ENCODE measurements at places on chromosomes 7 and 10.

- DNase-seq = no peak
These were observed 31.9 kb downstream of the RSBN1L start for GRCh38 chr7:77727936-77728701.

DNA sequence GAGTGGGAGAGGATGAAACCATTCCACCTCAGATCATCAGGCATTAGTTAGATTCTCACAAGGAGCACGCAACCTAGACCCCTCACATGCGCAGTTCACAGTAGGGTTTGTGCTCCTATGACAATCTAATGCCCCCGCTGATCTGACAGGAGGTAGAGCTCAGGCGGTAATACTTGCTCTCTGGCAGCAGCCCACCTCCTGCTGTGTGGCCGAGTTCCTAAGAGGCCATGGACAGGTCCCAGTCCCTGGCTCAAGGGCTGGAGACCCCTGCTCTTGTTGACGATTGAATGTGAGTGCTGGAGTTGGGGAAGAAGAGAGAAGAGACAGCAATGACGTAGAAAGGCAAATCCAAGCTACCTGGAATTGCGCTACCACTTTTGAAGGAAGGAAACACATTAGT is 267.2 kb downstream of the TFEC start:
- no peak for DNase-seq

DNA sequence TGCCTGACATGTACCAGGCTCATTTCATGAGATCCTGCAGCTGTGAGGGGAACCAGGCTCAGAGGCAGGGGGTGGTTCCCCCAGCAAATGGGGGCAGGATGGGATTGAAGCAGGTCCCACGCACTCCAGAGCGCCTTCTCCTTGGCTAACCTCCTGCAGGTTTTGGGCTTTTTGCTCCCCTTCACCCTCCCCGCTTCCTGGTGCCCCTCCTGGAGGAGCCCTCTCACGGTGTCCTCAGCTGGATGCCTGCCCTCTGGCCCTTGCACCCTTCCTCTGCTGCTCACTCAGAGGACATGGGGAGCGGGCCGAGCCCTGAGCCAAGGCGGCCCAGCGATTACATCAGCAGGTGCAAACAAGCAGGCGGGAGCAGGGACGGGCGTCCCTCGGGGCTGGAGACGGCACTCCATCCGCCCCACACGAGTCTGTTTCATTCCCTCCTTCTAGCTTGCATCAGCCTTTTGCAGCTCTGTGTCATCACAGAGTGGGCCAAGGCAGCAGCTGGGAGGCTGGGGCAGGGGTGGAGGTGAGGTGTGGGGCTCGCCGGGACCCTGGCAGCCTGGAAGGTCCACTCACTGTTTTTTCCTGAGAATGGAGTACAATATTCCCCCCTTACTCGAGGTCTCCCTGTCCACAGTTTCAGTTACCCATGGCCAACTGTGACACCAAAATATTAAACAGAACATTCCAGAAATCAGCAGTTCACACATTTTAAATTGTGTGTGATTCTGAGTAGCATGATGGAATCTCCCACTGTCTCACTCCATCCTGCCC is 52.7 kb upstream of the SLC29A3 start:
- DNase-seq = peak; percentile 74

DNA sequence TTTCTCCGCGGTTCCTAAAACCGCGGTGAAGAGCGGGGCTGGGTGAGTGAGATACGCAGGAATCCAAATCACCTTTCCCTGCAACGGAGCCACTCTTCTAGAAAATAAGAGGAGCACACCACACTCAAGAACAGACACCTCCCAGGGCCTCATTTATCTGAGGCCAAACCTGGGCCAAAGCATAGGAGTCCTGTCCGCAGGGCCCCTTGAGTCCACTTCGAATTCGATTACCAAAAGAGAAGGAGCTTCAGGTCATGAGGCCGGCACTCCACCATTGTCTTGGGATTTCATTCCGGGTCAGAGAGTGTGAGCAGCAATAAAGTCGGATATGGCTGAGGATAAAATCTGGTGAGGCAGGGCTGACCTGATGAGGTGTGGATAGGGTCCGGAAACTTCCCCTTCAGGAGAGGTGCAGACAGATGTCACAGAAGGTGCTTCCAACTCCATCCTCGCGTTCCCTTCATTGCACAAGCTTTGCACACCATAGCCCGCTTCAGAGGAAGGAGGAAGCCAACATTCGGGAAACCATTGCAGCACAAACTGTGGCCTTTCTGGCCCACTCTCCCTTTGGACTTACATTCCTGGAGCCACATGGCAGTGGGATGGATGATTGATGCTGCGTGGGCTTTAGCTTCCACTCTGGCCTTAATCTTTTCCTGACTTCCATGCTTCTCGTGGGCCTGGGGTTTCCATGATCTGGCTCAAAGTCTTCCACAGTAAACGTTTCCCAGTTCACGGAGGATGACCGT is 27.2 kb upstream of the ZNF273 start:
- no peak for DNase-seq

GRCh38 chr7:7251742-7252141 is 69.4 kb downstream of the C1GALT1 start:
- DNase-seq = no peak

GRCh38 chr7:21868576-21868850 is 77.2 kb downstream of the CDCA7L start:
- no peak for DNase-seq

- DNase-seq = no peak
These were observed 12.6 kb downstream of the TOMM7 start for GRCh38 chr7:22809902-22810642.

DNA sequence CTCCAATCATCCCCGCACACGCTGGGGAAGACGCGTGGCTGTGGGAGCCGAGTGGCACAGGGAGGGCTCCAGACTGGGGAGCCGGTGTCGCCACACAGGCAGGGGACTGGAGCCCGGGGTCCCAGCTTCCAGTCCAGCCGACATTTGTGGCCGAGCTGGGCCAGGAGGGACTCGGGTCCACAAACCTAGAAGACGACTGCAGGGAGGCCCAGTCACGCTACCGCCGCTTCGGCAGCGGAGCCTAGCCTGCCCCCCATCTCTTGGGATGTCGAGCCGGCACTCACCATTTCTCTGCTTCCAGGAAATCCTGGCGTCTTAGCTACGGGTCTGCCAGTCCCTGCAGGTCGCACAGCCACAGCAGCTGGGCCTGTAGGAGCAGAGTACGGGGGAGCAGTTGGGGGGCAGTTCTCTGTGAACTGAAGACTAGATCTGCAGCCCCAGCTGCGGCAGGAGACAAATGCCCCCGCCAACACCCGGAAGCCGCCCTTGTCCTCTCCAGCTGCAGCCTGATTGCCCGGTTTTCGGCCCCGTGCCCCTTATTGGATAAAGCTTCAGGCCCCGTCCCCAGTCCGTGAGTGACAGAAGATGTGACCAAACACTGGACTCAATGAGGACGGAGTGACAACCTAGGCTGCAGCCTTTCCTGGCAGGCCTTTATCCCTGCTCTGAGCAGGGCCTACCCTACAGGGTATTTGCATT is 270.7 kb downstream of the ZNF33B start:
- peak; percentile 71 for DNase-seq

DNA sequence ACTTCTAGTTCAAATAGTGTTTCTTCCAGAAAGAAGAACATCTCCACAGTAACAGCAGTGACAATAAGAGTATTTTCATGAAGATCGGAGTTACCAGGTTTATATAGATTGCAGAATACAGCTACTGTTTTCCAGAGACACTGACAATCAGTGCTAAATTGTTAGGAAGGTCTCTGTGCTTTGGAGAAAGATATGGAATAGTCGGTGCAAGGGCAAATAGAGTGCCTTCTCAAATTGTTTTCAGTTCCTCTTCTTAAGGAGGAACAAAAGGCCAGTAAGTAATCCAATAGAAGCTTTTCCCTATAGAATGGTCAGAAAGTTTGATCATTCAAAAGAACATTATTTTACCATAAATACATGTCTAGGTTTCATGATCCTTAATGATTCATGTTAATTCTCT is 2.6 kb upstream of the KIAA1217 start:
- no peak for DNase-seq

DNA sequence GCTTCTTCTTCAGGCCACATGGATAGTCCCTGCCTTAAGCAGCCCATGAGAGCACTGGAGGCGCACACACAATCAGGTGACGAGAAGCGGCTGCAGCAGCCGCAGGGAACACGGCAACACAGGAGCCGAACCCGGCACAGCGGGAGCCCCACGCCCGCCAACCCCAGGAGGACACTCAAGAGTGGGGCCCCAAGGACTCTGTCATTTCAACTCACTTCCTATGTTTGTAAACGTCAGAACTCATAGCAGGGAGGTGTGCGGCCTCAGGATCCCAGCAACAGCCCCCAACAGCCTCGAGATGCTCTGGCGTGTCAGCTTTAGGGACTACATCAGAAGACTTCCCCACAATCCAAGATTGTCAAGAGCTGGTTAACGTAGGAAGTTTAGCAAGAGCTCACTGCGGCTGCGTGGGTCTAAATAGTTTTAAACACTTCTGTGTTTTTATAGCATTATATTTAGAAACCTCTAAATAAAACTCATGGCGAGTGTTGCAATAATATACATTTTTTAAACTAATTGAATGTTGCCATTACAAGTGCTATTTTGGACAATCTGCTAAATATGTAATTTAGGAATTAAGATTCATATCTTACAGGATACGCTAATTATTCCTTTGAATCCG is 123.4 kb downstream of the MAD1L1 start:
- no peak for DNase-seq

GRCh38 chr10:122112625-122113160 is 123.7 kb downstream of the TACC2 start:
- DNase-seq = peak; percentile 90

DNA sequence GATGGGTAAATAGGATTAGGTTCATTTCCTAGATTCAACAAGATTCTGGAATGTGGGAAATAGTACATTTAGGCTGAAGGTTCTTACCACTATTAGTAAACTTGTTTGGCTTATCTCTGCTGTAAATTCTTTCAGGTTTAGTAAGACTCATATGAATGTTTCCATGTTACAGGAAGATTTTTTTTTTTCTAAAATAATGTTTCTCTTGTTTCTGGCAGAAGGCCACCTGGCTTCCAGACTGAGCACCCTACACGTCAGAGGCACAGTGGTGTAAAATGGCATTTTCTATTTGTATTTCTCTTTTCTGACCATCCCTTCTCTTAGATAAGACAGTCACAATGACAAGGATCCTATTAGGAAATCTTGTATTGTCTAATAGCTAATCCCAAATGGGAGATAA is 22.7 kb upstream of the AASS start:
- no peak for DNase-seq

GRCh38 chr7:135160858-135161653 is 9.5 kb downstream of the CYREN start:
- DNase-seq = no peak

DNA sequence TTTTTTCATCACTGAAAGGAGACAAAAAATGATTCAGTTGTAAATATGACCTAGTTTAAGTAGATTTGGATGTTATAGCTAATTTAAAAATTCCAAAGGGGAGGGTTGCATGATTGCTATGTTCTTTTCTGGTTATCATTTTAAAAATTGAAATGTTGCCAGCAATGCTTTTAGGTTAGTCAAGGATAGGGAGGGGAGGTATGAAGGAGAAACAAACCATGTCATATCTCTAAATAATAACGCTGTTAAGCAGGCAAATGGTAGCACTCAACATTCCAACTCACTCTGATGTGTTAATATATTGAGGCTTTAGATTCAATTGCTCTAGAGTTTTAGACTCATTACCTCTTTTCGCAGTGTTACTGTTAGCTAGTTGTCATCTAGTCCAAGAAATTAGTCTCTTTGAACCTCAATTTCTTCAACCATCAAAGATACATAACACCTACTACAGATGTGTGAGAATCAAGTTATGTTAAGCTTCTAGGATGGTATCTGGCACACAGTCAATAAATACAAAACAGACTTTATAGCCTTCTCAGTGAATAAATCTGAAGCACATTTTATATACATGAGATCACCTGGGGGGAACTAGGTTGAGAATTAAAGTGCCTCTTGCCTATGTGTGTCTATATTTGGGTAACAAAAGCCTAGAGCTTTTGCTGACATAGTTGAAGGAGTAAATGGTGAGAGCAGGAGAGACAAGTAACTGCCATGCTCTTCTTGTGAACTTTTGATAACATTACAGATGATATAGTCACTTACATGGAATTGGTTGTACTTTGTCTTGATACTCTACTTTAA is 124.9 kb downstream of the CSTF2T start:
- DNase-seq = no peak

DNA sequence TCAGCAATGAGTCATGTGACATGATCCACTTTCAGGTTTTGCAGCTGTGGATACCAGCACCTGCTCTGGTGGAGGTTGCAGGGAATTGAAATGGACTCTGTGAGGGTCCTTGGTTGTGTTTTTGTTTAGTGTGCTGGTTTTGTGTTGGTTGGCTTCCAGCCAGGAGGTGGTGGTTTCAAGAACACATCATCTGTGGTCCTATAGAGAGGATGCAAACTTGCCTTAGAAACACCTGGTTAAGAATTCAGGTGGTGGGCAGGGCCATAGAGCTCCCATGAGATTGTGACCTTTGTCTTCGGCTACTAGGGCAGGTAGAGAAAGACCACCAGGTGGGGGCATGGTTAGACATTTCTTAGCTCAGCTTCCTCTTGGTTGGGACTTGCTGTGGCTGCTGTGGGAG is 59.2 kb upstream of the CYP2C9 start:
- no peak for DNase-seq

GRCh38 chr10:86066696-86067095 is 299.9 kb downstream of the GRID1 start:
- DNase-seq = no peak

DNA sequence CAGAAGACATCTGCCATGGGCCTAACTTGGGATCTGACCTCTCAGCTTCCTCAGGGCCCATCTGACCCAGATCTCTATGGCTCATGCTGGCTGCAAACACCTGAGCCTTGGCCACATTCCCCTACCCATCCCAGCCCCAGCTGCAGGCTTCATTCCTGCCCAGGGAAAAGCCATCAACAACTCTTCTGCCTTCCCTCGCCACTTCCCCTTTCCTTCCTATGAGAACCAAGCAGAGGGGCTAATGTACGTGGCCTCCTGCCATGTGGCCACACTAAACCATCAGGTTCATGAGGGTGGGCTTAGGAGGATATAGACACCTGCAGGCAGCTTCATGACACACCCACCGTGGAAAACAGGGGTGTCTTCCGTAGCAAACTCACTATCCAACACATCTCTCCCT is 312.2 kb downstream of the GALNT17 start:
- DNase-seq = no peak

- no peak for DNase-seq
These were observed 163.2 kb downstream of the TCF7L2 start for GRCh38 chr10:113113241-113113640.

- DNase-seq = no peak
These were observed 687.5 kb downstream of the SORCS3 start for GRCh38 chr10:105328503-105329133.

- no peak for DNase-seq
These were observed 648.8 kb downstream of the NXPH1 start for GRCh38 chr7:9082203-9082602.
